ENCODE measurements at places on chromosomes 7 and 10.

- no peak for DNase-seq
Observed at GRCh38 chr10:36202881-36203280, 560.8 kb upstream of the FZD8 start.

GRCh38 chr10:70324951-70325781 is 41.4 kb upstream of the NPFFR1 start:
- DNase-seq, result no peak

DNA sequence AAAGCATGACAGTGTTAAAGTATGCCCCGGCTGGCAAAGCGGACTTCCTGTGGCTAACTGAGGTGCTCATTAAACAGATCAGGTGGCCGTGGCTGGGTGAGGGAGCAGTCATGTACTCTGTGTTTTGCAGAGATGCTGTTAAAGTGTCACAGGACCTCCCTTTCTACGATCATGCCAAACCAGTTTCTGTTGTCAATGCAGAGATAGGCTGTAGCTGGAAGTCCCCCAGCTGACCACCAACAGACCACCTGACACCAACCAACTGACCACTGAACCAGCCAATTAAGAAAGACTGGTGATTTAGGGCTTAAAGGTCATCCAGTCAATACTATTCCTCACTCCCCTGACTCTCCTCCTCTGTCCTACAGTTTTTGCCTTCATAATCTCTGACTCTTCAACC is 431.1 kb upstream of the LRGUK start:
- DNase-seq, result no peak

DNA sequence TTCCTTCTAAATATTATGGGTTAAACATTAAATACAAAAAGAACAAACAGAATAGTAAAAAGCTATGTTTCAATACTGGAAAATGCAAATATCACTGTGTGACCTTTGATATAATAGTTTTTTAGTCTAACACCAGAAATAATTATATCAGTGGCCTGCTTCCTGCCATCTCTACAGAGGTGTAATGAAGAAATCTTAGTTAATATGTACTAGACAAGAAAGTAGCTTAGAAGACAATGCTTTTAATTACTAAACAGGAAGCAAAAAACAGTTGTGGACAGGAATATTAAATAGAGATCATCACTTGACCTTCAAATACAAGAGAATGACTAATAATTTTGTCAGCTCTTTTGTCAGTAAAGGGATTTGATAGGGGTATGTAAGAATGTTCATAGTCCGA is 47.4 kb upstream of the LRRN3 start:
- no peak for DNase-seq

- no peak for DNase-seq
Observed at GRCh38 chr7:84790882-84791281, 396.0 kb downstream of the SEMA3D start.

DNA sequence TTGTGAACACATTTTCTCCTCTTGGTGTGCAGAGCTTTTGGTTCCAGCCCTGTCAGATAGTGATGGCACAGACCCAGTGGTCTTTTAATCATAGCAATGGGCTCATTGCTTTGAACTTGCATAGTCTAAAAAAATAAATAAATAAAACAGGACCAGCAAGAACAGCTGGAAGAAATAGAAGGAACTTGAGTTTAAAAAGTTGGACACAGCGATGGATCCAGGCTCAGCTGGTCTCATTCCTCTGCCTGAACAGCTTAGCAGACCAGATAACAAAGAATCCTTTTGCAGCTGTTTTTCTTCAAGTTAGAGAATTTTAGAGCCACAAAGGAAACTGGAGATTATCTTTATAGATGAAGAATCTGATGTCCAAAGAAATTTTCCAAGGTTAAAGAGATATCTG is 1005.6 kb downstream of the LRMDA start:
- DNase-seq, result no peak

- DNase-seq, result no peak
Observed at GRCh38 chr10:98107644-98108430, 26.6 kb upstream of the R3HCC1L start.

DNA sequence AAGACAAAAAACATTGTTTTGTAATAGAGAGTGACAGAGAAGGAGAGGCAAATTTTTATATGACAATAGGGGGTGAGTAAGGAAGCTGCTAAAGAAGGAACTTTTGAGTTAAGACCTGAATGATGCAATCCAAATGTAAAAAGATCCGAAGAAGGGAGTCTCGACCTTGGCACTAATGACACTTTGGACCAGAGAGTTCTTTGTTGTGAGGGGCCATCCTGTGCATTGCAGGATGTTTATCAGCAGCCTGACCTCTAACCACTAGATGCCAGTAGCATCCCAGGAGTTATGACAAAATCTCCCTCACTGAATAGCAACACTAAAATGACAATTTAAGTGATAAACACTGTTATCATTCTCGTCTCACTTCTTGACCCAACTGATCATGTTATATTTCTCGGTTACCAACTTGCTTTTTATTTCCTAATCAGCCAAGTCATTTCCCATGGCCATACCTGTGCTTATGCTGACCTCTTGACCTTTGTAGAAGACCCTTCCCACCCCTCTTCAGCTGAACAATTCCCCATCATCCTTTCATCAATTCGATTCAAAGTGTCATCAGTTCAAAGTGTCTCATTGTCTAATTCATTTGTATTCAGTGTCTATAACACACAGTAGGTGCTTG is 30.0 kb downstream of the DGKI start:
- no peak for DNase-seq

DNA sequence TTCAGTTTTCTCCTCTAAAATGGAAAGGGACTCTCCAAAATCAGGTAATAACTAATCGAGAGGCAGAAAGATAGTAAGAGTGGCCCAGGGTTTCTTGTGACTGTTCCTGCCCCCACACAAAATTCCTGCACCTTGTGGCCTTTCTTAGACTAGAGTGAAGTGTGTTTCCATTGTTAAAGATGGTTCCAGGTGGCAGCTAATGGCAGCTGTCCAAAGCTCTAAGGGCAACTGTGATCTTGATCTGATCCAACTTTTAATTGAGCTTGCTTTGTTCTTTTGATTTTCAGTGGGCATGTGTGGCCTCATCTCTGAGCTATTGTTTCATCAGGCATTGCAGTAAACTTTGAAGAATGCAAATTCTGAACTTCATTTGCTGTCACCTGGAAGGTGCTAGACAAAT is 19.4 kb downstream of the ACSL5 start:
- no peak for DNase-seq

- no peak for DNase-seq
Observed at GRCh38 chr10:69616358-69616757, 13.7 kb upstream of the FAM241B start.

DNA sequence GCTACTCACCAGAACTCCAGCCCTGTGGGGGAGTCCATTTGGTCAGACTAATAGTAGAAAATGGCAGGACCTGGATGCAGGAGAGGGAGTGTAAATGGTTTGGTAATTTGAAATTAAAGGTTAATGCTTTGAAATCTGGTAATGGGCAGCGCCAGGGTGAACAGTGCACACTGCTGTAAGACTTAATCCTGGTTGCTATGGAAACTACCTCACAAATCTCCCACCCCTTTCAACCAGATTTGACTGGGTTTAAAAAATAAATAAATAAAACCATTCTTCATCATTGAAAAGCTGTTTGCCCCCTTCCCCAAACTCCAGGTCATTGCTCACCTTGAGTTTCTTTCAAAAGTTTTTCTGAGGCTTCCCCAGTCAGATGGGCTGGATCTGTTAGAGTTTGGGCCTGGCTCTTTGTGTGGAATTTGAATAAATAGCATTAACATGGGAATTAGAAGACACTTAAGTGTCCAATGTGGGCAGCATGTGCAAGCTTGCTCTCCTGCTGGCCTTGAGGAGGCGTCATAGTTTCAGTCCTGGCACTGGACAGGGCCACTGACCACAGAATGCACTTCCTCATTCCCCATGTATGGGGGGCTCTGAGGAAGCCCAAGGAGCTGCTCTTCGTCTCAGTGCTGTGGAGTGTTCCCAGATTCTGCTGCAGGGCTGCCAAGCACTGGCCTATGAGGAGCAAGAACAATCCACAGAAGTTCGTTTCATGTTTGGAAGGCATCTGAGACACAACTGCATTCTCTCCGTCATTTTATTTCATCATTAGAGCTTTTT is 90.7 kb downstream of the LRRC4 start:
- no peak for DNase-seq

- DNase-seq, result no peak
Observed at GRCh38 chr7:44325201-44325671, at the start of gene CAMK2B. TSS of gene CAMK2B (minus strand) at chr7:44325594. CDS start at chr7:44325421, 173 bp downstream.

DNA sequence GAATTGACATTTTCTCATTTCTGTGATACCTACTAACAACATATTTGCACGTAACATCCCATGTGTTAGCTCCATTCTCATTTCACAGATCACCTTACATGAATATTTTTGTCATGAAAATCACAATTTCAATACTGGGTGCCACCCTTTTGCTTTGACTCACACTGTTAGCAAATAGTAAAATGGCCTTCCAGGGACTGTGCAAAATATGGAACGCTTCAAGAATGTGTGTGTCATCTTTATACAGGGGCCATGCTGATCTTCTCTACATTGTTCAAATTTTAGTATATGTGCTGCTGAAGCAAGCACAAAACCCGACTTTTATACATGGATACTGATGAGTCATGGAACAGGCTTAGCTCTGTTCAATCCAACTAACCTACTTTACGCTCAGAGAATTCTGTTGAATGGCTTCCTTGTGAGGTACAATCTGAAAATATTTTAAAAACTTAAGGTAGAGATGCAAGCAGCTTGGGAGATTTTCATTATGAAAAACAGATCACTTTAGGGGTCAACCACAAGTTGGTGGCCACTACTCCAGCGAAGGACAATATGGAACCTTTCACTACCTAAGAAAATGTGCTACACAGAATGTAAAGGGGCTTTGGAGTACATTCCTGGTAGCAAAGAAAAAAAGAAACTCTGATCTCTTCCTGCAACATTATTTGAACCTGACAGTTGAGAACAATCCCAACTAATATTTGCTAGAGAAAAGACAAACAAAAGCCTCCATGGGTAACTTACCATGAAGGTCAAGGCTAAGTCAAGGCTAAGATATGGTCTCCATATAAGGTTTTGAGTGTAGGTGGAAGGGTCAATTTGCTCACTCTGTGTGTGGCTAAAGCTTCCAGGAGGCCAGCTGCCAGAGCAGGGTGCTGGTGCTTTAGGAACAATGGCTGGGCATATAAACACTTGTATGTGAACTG is 11.9 kb downstream of the ANKRD26 start:
- no peak for DNase-seq

DNA sequence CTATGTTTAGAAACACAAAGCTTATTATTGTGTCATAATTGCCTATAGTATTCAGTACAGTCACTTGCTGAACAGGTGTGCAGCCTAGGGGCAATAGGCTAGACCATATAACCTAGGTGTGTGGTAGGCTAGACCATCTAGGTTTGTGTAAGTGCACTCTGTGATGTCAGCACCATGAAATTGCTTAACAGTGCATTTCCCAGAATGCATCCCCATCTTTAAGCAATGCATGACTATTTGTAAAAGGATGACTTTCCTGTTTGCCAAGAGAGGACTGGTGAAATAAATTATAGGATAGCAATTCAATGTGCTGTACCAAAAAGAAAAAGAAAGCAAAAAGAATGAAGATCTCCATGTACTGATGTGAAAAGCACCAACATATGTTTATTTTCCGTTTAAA is 288.7 kb upstream of the AUTS2 start:
- no peak for DNase-seq

DNA sequence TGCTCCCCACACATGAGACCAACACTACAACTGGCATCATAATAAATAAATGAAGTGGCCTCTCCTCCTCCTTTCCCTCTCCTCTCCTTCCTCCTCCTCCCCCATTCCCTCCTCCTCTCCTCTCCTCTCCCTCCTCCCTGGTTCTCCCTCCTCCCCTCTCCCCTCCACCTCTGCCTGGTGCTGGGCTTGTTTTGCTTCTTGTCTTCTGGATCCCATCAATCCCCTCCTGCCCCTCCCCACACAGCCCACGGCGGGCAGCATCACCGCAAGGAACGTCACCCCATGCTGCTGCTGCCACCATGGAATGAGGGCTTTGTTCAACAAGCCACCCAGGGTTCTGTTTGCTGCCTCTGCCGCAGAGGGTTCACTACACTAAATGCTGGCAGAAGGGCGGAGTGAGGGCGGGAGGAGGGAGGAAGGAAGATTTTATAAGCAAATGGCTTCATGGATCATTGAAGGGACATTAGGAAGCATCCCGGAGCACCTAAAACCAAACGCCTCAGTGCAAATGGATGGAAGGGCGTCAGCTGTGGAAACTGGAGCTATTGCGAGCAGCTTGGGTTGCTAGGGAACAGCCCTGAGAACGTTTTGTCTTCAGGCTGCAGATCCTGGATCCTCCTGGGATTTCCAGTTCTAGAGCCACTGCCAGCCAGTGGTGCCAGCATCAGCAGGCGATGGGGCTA is 379.7 kb upstream of the ZMIZ1 start:
- no peak for DNase-seq

- no peak for DNase-seq
Observed at GRCh38 chr10:7027237-7027912, 383.5 kb downstream of the SFMBT2 start.

- no peak for DNase-seq
Observed at GRCh38 chr7:101950450-101951119, 133.2 kb downstream of the CUX1 start.

- DNase-seq, result no peak
Observed at GRCh38 chr7:117219485-117219884, 103.4 kb downstream of the WNT2 start.

- DNase-seq, result no peak
Observed at GRCh38 chr7:47413526-47414341, 168.2 kb downstream of the TNS3 start.

DNA sequence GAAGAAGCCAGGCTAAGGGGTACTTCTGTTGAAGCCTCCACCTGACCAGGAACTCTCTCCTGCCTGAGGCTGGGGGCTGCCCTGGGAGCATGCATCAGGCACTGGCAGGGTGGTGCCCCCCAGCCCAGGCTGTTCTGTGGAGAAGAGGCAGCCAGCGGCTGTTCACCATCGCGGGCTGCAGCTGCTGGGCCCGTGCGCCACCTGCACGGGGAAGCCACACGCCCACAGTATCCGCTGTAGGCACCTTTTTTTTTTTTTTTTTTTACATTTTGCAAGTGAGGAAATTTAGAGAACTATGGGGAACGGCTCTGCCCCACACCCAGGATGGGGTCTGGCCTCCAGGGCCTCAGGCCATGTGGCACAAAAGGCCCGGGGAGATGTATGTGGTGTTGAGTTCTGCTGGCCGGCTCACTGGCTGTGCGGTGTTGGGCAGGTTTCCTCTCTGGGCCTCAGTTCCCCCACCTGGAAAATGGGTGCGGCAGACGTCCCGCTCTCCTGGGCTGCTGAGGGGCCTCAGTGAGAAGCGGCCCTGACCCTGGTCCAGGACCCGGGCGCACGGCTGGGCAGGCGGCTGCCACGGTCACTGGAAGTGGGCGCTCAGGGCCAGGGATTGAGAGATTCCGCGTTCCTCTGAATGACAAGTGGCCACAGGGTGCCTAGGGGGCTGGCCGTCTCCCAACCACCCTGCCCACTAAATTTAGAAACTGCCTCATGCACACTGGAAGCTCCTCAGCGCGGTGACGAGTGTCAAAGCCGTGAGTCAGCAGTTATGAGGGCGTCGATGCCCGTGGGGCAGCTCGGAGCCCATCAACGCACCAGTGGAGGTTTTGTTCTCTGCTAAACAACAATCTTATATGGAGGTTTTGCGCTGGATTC is 8.8 kb upstream of the INTS1 start:
- DNase-seq, result no peak

DNA sequence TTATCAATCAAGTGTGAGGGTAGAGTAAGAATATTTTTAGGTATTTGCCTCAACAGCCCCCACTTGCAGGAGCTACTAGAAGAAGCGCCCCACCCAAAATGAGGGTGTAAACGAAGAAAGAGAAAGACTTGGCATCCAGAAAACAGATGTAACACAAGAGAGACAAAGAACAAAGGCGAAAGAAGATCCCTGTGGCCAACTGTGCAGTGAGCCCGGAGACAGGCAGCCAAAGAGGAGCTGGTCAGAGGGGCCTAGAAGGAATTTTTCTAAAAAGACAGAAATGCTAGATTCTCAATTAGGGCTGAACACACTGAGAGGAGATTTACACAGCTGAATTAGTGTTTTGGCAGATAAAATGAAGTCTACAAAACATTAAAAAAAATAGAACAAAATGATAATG is 29.6 kb upstream of the EIF5AL1 start:
- no peak for DNase-seq

All from esophagus squamous epithelium (tissue), 5 donors.